ENCODE measurements at places on chromosomes 13 and 19.

DNA sequence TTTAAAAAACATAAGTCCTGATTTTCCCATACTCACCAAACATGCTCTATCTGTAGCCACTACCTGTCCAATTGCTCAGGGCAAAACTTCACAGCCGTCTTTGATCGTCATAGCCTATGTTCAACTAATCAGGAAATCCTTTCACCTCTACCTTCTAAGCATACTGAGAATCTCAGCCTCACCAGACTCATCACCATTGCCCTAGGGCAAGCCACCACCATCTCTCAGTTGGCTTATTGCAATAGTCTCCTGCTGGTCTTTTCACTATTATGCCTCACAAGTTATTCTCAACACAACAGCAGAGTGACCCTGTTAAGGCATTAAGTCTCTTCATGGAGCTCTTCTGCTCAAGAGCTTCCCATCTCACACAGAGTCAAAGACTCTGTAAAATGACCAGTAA is 260.4 kb upstream of the MAB21L1 start:
- no peak for DNase-seq

- DNase-seq, result no peak
Measured at GRCh38 chr13:102033857-102034331, 368.0 kb downstream of the FGF14 start.

GRCh38 chr13:33710924-33711323 is 107.0 kb upstream of the RFC3 start:
- DNase-seq, result no peak

GRCh38 chr13:36344886-36345437 is 1.2 kb downstream of the SPART start:
- no peak for DNase-seq

DNA sequence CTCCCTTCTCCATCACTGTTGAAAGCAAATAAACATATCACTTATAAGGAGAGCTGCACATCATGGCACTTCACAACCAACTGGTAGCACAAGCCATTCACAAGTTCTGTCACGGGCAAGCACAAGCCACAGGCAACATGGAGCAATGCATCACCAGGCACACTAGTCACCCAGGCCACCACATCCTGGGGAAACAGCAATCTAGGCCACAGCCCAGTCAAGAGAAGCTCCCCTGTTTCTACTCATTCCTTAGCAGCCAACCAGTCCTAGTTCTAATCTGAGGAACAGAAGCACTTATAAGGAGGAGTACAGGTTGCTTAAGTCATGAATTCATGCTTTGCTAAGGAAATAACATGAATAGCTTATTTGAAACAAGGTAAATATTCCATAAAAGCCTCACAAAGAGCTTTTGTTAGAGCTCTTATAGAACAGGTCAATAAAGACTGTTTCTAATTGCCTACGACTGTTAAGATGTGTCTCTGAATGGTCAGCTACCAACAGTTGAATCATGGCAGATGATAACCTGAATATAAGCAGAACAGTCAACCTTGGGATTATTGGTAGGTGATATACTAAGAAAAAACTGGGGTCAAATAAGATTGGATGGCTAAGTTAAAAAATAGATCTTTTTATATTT is 169.0 kb downstream of the TBC1D4 start:
- DNase-seq, result peak; percentile 32
